Effector CD4-positive, alpha-beta T cell (primary cell): ENCODE measurements at places on chromosomes 16 and 17.

DNA sequence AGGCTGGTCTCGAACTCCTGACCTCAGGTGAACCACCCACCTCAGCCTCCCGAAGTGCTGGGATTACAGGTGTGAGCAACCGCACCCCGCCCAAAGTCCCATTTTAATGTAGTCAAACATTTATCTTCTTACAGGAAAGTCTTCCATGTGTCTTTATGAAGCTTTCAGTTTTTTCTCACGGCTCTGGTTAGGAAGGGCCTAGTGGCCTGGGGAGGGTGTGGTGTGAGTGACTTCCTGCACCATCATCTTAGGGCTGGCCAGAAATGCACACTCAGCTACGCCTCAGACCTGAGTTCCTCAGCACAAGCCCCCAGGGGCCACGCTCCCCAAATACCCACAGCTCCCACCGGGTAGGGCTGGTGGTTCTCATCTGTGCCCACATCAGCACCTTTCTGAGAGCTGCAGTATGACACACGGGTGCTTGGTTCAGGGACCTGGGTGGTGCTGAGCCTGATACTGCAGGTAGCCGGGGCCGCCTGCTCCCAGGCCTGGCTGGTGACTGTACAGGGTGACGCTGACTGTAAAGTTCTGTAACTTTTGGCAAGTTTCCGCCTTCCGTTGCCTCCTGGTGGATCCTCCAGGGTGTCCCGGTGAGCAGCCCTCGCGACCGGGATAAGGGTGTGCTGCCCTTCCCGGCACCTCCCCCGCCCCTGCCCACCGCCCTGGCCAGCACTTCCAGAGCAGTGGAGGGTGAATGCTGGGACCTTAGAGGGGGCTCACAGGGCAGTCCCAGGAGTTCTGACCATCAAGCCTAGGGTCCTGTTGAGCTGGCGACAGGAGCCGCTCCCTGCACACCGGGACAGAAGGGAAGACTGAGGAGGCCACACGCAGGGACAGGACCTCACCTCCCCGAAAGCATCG lies 52.5 kb downstream of the ZNF778 start:
- no peak for DNase-seq

DNA sequence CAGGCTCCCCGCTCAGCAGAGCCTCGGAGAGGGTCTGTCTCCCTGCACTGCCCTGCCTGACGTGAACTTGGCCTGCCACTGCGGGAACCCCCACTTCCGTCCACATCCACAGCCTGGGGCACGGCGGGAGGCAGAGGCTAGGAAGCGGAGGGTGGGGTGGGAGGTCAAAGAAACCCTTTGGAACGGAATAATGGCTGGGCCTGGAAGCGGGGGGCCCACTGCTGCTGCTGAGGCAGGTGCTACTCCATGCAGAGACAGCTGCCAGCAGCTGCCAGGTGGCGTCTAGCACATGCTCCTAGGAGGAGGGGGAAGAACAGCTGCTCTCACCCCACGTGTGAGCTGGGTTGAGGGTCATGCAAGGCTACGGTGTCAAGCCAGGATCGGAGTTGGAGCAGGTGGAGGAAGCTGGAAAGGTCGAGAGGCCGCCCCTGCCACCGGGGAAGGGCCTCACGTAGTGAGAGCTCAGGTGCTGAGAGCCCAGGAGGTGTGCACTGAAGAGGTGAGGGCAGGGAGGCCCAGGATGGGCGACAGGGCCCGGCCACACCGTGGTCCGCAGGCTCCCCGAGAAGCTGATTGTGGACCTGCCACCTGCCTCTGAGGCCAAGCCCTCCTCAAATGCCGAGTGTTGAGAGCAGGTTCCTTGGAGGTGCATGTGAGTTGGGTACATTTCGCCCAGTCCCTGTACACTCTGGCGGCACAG lies 9.8 kb downstream of the FSCN2 start:
- DNase-seq, result no peak

DNA sequence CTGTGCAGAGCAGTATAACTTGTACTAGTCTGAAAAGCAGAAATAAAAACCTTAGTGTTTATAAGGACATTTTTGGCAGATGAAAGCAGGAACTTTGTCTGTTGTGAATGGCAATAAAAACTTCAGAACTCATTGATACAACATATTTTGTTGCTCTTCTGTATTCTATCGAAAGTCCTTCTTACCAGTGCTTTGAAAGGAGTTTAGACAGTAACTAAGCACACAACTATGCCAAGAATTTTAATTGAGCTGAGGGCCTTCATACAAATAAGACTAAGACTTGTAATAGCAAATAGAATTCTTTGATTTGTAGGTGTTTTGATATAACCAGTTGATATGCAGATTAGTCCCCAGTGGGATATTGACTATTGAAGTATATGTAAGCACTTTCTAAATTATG lies 308.4 kb downstream of the ZFHX3 start:
- no peak for DNase-seq

DNA sequence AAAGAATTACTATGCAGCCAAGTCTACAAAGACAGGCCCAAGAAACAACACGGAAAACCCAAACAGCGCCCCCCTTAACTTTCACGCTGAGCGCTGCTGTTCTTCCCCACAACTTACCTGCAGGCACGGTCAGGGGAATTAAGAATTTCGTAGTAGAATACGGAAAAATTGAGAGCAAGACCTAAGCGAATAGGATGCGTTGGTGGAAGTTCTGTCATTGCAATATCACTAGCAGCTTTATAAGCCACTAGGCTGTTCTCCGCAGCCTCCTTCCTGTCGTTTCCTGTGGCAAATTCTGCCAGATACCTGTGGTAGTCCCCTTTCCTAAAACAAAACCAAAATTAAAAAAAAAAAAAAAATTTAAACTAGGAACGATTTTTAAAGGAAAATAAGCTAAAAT lies 39.0 kb downstream of the YWHAE start:
- DNase-seq, result no peak

GRCh38 chr17:18155179-18155578 lies 28.4 kb upstream of the ALKBH5 start:
- DNase-seq, result no peak
